ENCODE measurements at places on chromosomes 4 and X. TPM values are rescaled to one million over a fixed set of nuclear protein-coding genes. Genes with fewer than 3 reads are reported as not detected.

Gene GPR82
- total RNA-seq = 0.89 TPM

Gene IGFBP7
- not detected for total RNA-seq

Gene WNK3
- 0.13 TPM for total RNA-seq

Gene GAGE12E
- total RNA-seq = not detected

Gene MAGEC2
- not detected for total RNA-seq

Gene HEPH
- total RNA-seq = not detected

Gene ATP1B4
- total RNA-seq = not detected

Gene VCX
- not detected for total RNA-seq

Gene KLF8
- 1.5 TPM for total RNA-seq

Gene PPARGC1A
- not detected for total RNA-seq

Gene EOLA2
- 64.1 TPM for total RNA-seq

Gene PRICKLE3
- total RNA-seq = 13.3 TPM

Gene CXorf49
- total RNA-seq = not detected

Gene RBM47
- total RNA-seq = 1.1 TPM

Gene SMIM10L2A
- 0.48 TPM for total RNA-seq

Gene PNMA6A
- 1.7 TPM for total RNA-seq

Gene CENPI
- total RNA-seq = 15.5 TPM

Gene SPANXA1
- total RNA-seq = not detected

Gene MAGEA1
- total RNA-seq = not detected

GRCh38 chr4:112765317-112765974, 128.5 kb downstream of the LARP7 start:
- no peak for DNase-seq

DNA sequence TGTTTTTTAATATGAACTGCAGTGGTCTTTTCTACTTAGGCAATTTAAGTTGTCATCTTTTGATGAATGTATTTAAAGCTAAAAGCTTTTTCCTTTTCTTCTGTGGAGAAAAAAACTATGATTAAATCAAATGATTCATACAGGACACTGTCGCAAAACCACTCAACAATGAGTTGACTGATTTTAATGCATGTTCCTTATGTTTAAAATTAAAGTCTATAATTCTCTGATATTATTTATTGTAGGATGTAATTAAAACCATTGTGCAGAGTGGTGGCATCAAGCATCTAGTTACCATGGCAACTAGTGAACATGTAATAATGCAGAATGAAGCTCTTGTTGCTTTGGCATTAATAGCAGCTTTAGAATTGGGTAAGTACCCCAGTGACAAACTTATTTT, 172.5 kb downstream of the RAP1GDS1 start:
- DNase-seq = no peak

- DNase-seq = no peak
Observed at GRCh38 chr4:77126809-77127208, 30.2 kb upstream of the CCNG2 start.

- no peak for DNase-seq
Observed at GRCh38 chrX:2135421-2135820, 365.4 kb downstream of the DHRSX start.

DNA sequence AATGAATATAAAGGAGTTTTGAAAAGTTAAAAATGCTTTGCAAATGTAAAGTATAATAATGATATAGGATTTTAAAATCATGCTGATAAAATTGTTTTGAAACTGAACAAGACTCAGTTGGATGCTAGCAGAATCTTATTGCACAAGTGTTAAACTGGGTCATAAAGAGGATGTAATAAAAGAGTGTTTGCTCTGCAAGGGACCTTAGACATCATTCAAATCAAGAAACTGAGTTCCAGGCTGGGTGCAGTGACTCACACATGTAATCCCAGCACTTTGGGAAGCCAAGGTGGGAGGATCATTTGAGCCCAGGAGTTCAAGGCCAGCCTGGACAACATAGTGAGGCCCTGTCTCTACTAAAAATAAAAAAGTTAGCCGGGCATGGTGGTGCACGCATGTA, 27.5 kb upstream of the DUSP21 start:
- DNase-seq = no peak

- no peak for DNase-seq
Observed at GRCh38 chr4:1239141-1239949, 9.6 kb downstream of the CTBP1 start.

DNA sequence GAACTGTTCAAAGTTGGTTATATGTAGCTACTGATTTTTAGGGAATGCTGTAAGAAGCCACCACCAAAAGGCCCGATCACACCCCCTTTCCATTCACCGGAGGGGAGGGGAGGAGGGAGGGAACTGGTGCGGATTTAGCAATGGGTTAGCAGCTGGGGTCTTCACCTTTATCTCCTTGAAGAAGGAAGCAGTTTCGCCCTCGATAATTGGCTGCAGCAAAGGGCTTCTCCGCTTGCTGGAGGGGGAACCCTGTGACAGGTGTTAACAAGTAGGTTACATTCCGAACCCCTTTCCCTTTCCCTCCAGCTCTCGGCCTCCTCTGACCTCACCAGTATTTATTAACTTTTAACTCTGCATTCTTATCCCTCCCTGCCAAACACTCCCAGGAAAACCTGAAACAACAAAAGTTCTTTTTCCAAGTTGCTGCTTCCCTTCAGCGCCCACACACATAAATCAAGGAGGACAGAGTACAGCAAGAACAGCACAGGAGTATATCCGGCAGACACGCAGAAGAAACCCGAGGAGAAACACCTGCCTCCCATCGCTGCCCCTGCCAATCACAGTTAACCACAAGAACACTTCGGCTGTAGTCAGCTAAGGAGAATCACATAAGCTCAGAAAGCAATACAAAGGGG, 39.8 kb upstream of the NAP1L5 start:
- no peak for DNase-seq

GRCh38 chr4:140648716-140649308, 80.1 kb upstream of the UCP1 start:
- DNase-seq = no peak

DNA sequence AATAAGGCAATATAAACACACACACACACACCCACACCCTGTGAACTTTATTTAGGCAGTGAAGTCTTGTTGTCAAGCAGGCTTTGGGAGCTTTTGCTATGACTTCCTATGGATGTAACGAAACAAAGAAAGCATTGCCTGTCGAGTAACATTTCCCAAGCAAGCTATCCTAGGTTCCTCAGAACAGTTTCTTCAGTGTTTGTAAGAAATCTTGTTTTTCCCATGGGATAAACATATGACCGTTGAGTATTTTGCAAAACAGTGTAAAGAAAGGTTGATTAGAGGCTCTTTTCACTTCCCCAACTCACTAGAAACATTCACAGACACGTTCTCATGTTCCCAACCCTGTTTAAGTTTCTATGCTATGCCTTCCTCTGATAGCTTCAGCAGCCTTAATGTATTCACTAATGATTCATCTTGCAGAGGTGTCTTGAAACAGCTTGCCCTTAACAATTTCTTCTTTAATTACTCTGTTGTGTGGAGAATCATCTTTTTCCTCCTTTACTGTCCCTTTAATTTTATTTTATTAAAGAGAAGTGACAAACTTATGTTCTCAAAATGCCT, 1947.1 kb upstream of the TENM3 start:
- no peak for DNase-seq

DNA sequence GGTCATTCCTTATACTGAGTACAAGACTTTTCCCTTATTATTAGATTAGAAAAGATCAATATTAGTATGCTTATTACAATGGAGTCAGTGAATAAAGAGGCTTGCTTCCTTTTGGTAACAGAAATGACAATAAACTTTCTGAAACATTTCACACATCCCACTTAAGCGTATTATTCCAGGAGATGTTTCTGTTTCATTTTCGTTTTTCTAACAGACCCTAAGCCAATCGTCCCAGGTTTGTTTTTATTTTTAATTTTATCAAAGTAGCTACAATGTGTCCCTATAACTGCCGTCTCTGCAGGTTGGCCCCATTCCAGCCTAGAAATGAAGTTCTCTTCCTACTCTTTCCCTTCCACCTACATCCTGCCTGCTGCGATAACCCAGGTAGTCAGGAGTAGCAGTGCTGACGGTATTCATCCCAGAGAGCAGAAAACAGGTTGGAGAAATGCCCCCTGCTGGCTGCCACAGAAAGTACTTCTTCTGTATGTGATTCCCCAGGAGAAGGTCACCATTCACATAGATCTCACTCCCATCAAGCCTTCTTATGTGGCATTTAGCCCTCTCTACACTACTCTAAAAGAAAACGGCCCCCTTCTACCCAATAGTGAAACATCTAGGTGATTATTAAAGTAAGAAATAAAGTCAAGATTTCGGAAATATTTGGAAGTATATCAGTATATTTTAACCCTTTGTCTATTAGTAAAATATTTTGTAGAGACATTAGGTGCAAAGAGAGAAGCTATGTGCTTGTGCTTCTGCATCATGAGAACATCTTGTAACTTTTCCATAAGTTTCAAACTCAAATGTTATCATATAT, 40.4 kb downstream of the ENPEP start:
- peak; percentile 76 for DNase-seq

- DNase-seq = no peak
Observed at GRCh38 chr4:119135721-119136121, at the start of gene MYOZ2. MYOZ2 (plus strand) TSS chr4:119135832; CDS start chr4:119136526, 694 bp downstream.

DNA sequence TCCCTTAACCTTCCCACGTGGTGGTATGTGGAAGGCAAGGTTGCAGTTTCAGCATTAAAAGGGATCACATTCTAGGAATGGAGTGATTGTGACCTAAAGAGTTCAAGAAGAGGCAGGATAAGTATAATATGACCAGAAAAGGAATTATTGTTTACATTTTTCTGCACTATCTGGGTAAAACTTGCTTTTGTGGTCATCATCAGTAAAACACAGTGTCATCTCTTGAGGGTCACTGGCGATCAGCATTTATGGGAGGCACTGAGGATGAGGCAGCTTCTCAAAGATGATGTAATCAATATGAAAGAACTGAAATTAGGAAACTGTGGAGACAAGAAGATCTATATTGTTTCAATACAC, 88.7 kb downstream of the CFAP299 start:
- DNase-seq = no peak

DNA sequence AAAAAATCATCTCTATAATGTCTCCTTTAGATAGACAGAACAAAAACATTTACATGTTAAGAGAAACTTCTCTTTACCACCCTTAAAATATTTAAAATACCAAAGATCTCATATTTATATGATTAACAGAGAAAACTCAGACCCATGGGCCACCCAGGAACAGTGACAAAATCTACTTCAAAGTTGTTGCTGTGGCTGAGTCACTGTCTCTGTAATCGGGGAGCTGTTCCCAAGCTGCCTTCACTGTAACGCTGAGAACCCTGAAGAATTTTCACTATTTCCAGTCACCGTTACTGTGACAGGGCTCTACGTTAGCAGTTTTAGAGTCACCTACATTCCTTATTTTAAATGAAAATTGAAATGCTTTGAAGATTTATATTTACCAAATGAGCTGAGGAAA, 9.0 kb upstream of the DAPP1 start:
- no peak for DNase-seq

DNA sequence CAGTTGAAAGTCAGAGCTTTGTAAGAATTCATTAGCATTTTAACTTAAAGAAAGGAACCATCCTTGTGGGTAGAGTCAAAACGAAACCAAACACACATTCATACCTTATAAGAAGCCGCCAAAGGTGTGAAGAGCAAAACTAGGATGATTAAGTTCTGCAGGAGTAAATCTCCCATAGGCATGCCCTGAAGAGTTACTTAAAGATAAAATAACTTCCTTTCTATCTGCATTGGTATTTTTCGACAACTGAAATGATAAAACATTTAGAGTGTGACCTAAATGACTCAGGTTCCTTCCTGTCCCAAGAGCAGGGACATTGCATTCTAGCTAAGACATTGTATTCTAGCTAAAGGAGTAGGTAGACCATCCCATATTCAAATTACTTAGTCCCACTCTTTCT, 75.3 kb downstream of the BCOR start:
- no peak for DNase-seq

DNA sequence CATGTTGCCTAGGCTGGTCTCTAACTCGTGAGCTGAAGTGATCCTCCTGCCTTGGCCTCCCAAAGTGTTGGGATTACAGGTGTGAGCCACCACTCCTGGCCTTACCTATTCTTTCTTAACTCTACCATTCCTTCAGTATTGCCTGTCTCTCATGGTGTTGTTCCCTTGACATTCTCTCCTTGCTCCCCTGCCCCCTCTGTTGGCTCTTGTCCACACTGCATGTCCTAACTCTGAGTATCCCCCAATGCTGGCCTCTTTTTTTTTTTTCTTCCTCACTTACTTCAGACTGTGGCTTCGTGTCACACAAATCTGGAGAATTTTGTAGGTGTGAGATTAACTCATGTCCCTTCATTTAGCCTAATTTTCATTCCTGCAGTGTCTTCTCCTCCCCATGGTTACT, 22.9 kb upstream of the FRMPD4 start:
- no peak for DNase-seq

- peak; percentile 94 for DNase-seq
Observed at GRCh38 chr4:2281575-2282343, 19.9 kb upstream of the MXD4 start.

GRCh38 chr4:72505314-72505744, 63.7 kb downstream of the ADAMTS3 start:
- no peak for DNase-seq

DNA sequence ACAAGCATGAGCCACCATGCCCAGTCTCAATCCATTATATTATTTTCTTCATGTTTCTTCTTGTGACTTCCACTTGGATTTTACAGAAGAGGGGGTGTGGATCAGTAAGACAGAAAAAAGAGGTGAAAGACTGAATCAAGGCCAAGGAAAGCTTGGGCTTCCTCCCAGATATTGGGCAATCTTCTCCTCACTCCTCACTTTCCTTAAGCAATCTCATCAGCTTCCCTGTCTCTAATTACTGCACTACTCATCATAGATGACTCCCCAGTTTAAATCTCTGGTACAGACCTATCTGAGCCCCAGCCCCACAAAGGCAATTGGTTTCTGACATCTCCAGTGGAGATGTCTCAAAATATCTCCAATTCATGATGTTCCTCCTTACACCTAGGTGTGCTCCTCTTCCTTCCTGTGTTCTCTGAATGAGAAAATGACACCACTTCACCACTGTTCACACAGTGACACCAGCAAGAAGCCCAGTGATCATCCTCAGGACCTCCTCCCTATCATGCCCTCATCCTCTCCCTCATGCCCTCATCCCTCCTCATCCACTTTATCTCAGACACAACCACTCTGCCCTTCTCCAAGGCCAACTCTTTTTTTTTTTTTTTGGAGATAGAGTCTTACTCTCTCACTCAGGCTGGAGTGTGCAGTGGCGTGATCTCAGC, 44.8 kb upstream of the HERC6 start:
- no peak for DNase-seq

GRCh38 chr4:7660176-7661039, 225.7 kb upstream of the PSAPL1 start:
- DNase-seq = no peak

- no peak for DNase-seq
Observed at GRCh38 chr4:73193155-73193554, 65.4 kb downstream of the ANKRD17 start.

GRCh38 chrX:133794126-133794525, 191.3 kb downstream of the GPC3 start:
- DNase-seq = no peak
